ENCODE measurements at places on chromosomes 7 and 10.

GRCh38 chr7:91373111-91373800 lies 109.0 kb downstream of the FZD1 start:
- DNase-seq: peak; percentile 72

DNA sequence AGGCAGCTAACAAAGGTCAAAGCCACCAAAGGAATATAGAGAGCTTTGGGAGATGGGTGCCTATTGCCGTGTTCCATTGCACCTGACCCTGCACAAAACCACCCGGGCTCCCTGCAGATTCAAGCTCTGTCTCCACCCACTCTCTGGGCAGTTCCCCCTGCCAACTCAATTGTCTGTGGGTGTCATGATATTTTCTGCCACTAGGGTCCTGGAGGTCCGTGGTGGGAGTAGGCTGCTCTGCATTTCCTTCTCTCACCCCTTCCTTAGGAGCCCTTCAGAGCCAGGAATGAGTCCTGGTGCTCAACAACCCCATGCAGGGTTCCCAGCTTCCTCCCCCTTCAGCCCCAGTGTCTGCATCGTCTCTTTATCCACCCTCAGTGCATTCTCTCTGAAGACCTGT lies 34.1 kb downstream of the PNLIPRP2 start:
- no peak for DNase-seq

- no peak for DNase-seq
These were observed 436.2 kb downstream of the KCNMA1 start for GRCh38 chr10:77201135-77202106.

DNA sequence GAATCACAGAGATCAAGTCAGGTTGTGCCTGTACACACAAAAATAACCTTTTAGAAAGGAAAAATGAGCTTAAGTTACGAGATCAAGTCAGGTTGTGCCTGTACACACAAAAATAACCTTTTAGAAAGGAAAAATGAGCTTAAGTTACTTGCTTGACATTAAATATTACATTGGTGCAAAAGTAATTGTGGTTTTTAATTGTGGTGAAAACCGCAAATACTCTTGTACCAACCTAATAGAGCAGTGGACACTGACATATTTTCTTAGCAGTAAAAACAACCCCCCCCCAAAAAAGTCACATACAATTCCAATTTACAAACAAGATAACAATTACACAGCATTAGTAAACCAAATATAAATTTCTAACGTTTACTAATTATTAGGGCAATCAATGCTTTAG lies 595.6 kb downstream of the GRM8 start:
- no peak for DNase-seq

- no peak for DNase-seq
These were observed 91.0 kb downstream of the ELFN1 start for GRCh38 chr7:1761097-1761496.

DNA sequence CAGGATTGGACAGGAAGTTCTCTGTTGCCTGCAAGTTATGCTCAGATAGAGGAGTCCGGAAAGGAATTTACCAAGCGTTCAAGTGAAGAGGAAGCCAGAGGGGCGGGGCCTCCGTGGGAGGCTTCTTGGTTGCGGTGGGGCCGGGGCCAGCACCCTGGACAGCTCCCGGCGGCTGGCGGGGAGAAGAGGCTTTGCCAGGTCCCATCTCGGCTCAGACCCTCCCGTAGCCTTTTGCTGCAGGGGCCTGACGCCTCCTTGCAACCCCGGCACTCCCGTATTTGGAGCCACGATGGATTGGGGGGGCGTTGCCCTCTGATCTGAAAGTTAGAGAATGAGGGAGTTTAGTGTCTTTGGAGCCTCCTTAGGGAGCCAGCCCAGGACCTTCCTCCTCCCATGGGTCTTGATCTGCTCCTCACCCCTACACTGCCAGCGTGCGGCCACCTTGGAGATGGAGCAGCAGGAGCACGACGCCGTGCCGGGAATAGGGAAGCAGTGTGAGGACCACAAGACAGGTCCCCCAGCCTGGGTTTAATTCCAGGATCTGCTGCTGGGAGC lies 3.1 kb upstream of the SLC18A3 start:
- DNase-seq: peak; percentile 74

GRCh38 chr10:98289802-98290209 lies 21.8 kb upstream of the LOXL4 start:
- DNase-seq: no peak

Data from suppressor macrophage treated with lipopolysaccharide for 4 hours (primary cell).